Astrocyte (in vitro differentiated cells and primary cell): ENCODE measurements at places on chromosomes 6 and 20. TPM values are rescaled to one million over a fixed set of nuclear protein-coding genes. Genes with fewer than 3 reads are reported as not detected.

GRCh38 chr20:48246061-48246790 lies 460.9 kb upstream of the SULF2 start:
- peaks cover 7% of the 10 kb centered on the region for H3K27me3 ChIP-seq
- H3K27ac ChIP-seq = no peak overlapping the region
- H3K4me3 ChIP-seq = no peak overlapping the region

DNA sequence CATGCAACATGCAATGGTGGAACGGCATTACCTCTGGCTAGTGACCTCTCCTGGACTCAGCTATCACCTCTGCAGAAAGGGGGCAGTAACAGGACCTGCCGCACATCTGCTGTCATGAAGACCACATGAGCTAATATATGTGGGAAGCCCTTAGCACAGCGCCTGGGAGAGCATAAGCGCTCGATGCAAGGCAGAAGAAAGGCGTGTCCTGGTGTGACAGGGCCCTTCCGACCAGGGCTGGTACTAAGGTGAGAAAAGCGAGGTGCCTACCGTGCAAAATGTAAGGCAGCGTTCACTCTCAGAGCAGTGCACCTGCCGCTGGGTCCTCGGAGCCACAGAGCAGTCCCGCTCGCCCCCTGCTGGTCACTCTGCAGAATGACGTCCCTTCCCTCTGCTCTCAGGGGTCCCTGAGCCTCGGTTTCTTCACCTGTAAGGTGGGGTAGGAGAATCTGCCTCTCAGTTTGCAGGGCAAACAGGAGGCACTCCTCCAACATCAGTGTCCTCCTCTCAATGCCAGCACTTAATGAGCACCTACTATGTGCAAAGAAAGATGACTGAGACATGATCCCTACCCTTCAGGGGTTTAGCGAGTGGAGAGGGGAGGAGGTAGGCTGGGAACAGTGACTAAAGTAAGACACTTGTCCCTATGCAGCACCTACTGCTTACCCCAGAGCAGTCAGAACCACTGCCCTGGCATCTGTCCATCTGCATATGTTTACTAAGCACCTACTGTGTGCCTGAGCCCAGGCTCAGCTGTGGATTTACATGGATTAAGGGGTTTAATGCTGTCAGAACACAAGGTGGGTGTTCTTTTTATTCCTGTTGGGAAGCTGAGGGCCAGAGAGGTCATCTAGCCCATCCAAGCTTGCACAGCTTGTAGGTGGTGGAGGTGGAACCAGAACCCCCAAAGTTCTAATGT lies 41.1 kb upstream of the PTGIS start:
- no peak for DNase-seq
- H3K4me3 ChIP-seq = no peak overlapping the region
- H3K27ac ChIP-seq = no peak overlapping the region
- H3K4me1 ChIP-seq = peaks cover 6% of the 10 kb centered on the region
- peaks cover 5% of the 10 kb centered on the region for H3K27me3 ChIP-seq

DNA sequence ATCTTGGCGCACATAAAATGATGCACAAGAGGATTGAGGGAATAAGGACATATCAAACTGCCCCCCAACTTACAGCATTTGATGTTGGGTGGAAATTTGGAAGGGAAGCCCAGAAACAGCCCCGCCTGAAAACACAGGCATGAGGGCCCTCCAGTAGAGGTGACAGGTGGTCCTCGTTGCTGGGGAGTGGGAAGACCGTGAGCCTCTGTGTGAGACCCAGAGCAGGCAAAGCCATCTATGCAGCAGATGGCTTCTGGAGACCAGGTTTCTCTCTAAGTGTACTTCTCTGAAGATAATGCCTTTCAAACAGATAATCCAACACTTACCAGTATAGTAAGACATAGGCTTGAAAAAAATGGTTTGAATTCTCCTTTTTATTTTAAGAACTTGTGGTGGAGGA lies 132.2 kb upstream of the INSM1 start:
- no peaks in the 10 kb centered on the region for H3K27me3 ChIP-seq
- H3K4me3 ChIP-seq = no peak overlapping the region
- DNase-seq = no peak
- no peak overlapping the region for H3K27ac ChIP-seq

GRCh38 chr6:36139991-36140710 lies 9.8 kb downstream of the MAPK13 start:
- no peaks in the 10 kb centered on the region for H3K27me3 ChIP-seq
- no peak for DNase-seq
- no peaks in the 10 kb centered on the region for H3K36me3 ChIP-seq
- H3K4me1 ChIP-seq = no peaks in the 10 kb centered on the region
- no peak overlapping the region for H3K27ac ChIP-seq

DNA sequence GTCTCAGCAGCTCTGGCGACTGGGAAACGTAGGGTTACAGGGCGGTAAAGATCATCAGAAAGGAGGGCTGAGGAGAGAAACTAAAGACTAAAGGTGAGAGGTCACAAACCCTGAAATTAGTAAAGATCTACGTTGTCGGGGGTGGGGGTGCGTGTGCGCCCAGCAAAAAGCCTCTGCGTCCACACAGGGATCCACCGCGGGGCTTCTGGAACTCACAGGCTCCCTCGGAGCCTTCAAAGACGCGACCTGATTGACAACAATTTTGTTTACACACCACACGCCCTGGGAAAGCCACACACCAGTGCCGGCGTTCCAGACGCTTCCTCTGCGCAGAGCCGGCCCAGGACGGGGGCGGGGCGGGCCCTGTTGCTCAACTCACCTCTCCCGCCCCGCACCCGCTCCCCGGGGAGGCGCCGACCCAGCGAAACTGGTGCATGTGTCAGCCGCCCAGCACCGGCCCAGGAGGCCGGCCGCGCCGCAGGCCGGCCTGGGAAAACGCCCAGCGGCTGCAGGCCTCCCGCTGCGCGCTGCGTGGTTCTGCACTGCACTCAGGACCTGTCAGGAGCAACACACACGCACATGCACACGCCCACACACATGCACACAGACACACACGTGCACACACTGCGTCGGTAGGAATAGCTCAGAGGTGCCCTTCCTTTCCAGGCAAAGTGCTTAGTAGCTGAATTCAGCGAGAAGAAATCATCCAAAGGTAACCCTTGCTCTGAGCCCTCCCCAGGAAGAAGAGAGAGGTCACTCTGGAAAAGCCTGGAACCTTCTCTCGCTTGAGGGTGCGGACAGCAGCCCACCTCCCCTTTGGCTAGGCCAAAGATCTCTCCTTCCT lies 57.2 kb upstream of the ARID1B start:
- H3K27me3 ChIP-seq = no peaks in the 10 kb centered on the region
- no peaks in the 10 kb centered on the region for H3K36me3 ChIP-seq
- DNase-seq = peak; percentile 80
- peak overlapping the region; percentile 25 for H3K4me3 ChIP-seq
- H3K27ac ChIP-seq = peak overlapping the region; percentile 82

GRCh38 chr20:63574156-63574828 lies at the start of gene HELZ2:
Gene HELZ2 (minus strand): TSS chr20:63574239. CDS start chr20:63572385, 1,854 bp downstream.
- no peaks in the 10 kb centered on the region for H3K36me3 ChIP-seq
- peaks cover 4% of the 10 kb centered on the region for H3K27me3 ChIP-seq
- peaks cover 21% of the 10 kb centered on the region for H3K4me1 ChIP-seq

Gene ECT2L
- total RNA-seq = not detected in 2 replicates

Gene GSTA3
- not detected in 2 replicates for total RNA-seq

DNA sequence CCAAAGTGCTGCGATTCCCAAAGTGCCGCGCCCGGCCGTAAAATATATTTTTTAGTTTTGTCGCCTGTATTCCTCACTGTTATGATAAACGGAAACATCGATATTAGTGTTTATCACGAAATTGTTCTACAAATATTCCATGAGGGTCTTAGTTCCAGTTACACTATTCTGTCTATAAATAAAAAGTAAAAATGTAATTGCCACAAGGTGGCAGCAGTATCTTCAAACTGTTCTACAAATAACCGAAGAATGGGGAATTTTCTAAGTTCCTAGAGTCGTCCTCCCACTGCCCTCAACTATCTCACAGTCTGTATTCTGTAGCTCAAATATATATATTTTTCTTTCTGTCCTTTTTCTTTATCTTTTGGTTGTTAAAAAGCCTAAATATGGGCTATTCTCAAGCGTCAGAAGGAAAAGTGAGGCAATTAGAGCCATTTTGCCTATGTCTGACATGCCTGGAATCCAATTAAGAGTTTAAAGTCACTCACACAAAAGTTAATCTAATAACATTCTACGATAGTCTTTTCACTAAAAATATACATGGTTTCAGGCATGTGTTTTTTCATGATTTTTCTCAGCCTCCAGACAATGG lies 14.2 kb upstream of the FAM162B start:
- peak; percentile 15 for DNase-seq
- H3K4me1 ChIP-seq = no peaks in the 10 kb centered on the region
- H3K27me3 ChIP-seq = no peaks in the 10 kb centered on the region
- H3K4me3 ChIP-seq = no peak overlapping the region

DNA sequence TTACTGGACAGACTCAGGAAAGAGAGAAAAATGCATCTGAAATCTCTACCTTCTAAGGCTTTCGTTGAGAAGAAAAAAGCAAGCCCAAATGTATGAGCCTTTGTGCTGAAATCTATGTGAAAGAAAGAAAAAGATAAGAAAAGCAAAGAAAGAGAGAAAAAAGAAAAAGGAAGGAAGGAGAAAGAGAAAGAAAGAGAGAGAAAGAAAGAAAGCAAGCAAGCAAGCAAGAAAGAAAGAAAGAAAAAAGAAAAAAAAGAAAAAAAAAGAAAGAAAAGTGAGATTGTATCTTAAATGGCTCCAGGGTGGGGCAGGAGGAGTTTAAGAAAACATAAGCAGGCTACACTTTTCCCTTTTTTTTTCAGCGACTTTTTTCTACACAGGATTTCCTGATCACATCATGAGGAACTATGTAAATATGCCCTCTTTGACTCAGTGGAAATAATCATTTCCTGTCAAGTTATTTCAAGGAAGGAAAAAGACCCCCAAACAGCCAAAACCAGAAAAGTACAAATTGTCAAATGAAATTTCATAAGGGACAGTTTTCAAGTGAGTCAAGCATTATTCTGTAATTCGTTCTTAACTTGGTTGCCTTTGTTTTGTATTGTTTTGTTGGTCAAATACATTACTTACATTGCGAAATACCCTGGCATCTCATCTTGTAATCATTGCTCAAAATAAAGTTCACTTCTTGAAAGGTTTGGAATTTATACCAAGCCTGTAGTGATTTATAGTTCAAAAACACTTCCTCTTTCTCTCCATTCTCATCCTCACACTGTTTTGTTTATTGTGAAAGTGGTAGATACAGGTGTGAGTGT lies 79.5 kb upstream of the RNF217 start:
- peaks cover 5% of the 10 kb centered on the region for H3K4me1 ChIP-seq
- no peaks in the 10 kb centered on the region for H3K27me3 ChIP-seq
- DNase-seq = peak; percentile 31
- H3K36me3 ChIP-seq = no peaks in the 10 kb centered on the region
- H3K4me3 ChIP-seq = no peak overlapping the region

GRCh38 chr6:154373971-154374370 lies 17.4 kb upstream of the IPCEF1 start:
- H3K4me1 ChIP-seq = no peaks in the 10 kb centered on the region
- no peaks in the 10 kb centered on the region for H3K36me3 ChIP-seq
- no peak overlapping the region for H3K27ac ChIP-seq
- DNase-seq = no peak

DNA sequence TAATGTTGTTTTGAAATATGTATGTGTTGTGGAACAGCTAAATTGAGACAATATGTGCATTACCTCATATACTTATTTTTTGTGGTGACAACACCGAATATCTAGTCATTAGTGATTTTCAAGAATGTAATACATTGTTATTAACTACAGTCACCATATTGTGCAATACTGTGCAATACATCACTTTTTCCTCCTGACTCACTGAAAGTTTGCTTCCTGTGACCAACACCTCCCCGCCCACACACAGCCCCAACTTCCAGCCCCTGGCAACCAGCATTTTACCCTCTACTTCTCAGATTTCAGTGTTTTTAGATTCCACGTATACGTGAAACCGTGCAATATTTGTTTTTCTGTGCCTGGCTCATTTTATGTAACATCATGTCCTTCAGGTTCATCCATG lies 627.9 kb downstream of the PRKN start:
- H3K4me1 ChIP-seq = peaks cover 9% of the 10 kb centered on the region
- H3K27me3 ChIP-seq = no peaks in the 10 kb centered on the region
- no peak overlapping the region for H3K4me3 ChIP-seq
- H3K27ac ChIP-seq = peak overlapping the region; percentile 87
- peak; percentile 98 for DNase-seq

GRCh38 chr6:40999569-40999968 lies 39.5 kb downstream of the UNC5CL start:
- no peak overlapping the region for H3K27ac ChIP-seq
- H3K36me3 ChIP-seq = no peaks in the 10 kb centered on the region
- H3K4me1 ChIP-seq = peaks cover 15% of the 10 kb centered on the region
- H3K4me3 ChIP-seq = no peak overlapping the region
- DNase-seq = peak; percentile 20
- no peaks in the 10 kb centered on the region for H3K27me3 ChIP-seq

- no peak overlapping the region for H3K4me3 ChIP-seq
- H3K4me1 ChIP-seq = peaks cover 53% of the 10 kb centered on the region
- no peaks in the 10 kb centered on the region for H3K36me3 ChIP-seq
- H3K27ac ChIP-seq = peak overlapping the region; percentile 76
Measured at GRCh38 chr6:11653028-11653583, 115.6 kb downstream of the TMEM170B start.

DNA sequence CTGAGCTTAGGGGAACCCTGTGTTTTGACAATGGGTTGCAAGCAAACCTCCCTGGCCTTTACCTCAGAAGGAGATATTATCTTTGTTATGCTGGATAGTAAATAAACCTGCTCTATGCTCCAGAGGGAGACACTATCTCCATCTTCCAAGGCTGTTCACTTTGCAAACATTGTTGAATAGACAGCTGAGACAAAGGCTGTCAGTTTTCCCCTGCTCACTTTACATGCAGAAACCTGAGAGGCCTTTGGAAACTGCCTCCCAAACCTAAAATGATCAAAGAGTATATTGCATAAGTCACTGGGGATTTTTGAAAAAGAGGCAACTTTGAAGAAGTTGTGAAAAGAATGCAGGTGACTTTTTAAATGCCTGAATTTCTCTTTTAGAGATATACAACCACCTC lies 61.6 kb downstream of the MRAP2 start:
- H3K4me3 ChIP-seq = no peak overlapping the region
- no peaks in the 10 kb centered on the region for H3K4me1 ChIP-seq
- no peaks in the 10 kb centered on the region for H3K36me3 ChIP-seq
- DNase-seq = no peak

Gene TOX2
- total RNA-seq = 0.16 TPM in 1 of 2 replicates, not detected in the other

- H3K36me3 ChIP-seq = no peaks in the 10 kb centered on the region
- peaks cover 3% of the 10 kb centered on the region for H3K4me1 ChIP-seq
- H3K27me3 ChIP-seq = peaks cover 22% of the 10 kb centered on the region
- peak overlapping the region; percentile 76 for H3K4me3 ChIP-seq
- DNase-seq = no peak
Measured at GRCh38 chr6:28659250-28659566, 133.5 kb downstream of the GPX5 start.

- no peak overlapping the region for H3K27ac ChIP-seq
- H3K36me3 ChIP-seq = no peaks in the 10 kb centered on the region
Measured at GRCh38 chr20:48047447-48047846, 262.2 kb upstream of the SULF2 start.

Gene SLC22A2
- not detected in 2 replicates for total RNA-seq

DNA sequence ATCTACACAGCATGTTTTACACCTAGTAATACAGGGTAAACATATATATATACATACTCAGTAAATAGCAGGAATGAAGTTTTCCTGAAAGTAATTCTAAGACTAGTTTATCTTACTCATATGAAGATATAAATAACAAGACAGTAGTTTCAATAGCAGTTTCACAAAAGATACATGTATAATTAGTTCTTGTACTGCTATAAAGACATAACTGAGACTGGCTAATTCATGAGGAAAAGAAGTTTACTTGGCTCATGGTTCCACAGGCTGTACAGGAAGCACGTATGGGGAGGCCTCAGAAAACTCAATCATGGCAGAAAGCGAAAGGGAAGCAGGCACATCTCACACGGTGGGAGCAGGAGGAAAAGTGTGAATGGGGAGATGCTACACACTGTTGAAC lies 16.9 kb downstream of the RARS2 start:
- H3K27ac ChIP-seq = no peak overlapping the region
- peaks cover 3% of the 10 kb centered on the region for H3K4me1 ChIP-seq
- H3K4me3 ChIP-seq = no peak overlapping the region
- peaks cover 4% of the 10 kb centered on the region for H3K36me3 ChIP-seq
